ENCODE measurements at places on chromosomes 12 and 14.

DNA sequence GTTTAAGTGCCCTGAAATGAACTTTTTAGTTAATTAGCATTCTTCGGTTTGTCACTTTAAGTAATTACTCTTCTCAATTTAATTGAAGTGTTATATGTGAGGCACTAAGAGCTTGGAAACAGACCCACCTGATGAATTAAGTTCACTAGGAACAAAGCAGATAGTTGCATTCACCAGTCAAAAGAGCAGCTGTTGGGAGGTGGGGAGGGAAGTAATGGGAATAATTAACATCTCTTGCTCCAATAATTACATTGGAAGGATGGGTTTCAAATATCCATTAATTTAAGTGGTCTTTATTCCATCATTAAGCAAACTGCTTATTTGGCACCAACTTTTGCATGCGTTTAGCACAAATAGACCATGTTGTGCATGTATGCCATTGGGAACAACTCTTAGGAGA lies 667.2 kb downstream of the GALC start:
- DNase-seq = no peak

- DNase-seq = no peak
Observed at GRCh38 chr12:53486736-53487487, 12.3 kb downstream of the MAP3K12 start.

GRCh38 chr14:56461276-56462275 lies 118.0 kb upstream of the TMEM260 start:
- DNase-seq = no peak

GRCh38 chr14:38056270-38056669 lies 151.4 kb upstream of the SSTR1 start:
- no peak for DNase-seq

GRCh38 chr12:96401076-96401871 lies 1.0 kb upstream of the CDK17 start:
- no peak for DNase-seq

DNA sequence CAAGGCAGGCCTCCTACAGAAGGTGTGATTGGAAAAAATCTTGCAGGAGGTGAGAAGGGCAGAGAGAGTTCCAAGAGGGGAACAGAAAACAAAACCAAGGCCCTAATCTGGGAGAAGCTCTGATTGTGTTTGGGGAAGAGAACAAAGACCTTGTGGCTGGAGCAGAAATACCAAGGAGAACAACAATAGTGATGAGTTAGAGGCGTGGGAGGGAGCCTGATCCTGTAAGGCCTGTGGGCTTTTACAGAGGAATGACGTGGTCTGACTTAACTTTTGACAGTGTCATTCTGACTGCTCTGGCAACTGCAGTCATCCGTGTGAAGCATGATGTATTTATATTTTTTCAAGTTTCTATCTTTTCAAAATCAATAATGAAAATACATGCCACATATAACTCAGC lies 200.6 kb downstream of the ANO4 start:
- DNase-seq = no peak

- no peak for DNase-seq
Observed at GRCh38 chr12:58269476-58269875, 328.1 kb downstream of the ATP23 start.

GRCh38 chr14:95722525-95723190 lies 8.7 kb upstream of the TCL1A start:
- no peak for DNase-seq

- DNase-seq = no peak
Observed at GRCh38 chr14:23445773-23446172, 10.3 kb upstream of the MYH7 start.

DNA sequence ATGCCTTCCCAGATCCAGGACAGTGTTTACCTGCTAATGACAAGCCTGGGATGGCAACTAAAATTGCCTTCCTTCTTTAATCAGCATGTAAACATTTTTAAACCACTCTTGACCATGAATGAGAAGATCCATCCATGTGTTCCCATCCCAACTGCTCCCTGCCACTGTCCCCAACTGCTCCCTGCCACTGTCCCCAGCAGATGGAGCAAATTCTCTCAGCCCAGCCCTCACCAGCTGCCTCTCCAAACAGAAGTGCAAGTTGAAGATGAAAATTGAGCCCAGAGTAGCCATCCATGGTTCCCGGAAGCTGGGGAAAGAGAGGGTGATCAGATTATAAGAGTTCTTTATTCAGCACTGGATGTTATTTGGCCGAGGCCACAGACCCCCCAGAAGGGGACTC lies 133.1 kb downstream of the SLC15A4 start:
- no peak for DNase-seq

DNA sequence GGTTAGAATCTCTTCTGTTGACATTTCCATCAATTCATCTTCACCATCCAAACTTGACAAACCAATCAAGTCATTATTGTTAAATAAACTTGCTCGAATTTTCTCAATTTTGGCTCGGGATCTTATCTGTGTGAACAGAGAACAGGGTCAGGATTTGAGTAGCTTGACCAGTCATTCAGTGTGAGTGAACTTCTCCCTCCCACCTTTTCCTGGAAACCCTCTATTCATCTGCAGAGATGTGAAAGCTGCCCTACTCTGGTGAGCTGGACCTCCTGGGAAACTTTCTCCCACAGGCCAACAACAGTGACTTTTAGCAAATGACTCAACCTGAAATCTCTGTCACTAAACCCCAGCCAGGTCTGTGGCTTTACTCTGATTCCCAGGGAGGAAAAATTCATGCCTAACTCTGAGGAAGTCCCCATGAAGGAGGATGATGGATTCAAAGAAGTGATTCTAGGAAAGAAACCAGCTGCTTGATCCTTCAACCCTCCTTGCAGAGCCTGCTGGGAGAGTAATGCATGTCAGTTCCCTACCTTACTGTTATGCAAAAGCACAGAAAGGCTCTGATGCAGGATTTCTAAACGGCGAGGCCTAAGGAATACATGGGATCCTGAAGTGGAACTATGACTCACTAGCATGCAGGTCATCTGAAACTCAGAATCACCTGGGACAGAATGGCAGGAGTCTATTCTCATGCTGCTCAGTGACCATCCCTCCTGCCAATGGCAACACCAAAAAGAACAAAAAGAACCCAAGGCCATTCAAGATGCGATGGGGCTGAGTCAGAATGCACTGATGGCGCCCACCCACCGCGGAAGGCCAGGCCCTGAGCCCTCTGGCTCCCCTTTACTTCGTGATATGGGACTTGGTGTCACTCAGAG lies 58.0 kb downstream of the TRAFD1 start:
- DNase-seq = no peak

DNA sequence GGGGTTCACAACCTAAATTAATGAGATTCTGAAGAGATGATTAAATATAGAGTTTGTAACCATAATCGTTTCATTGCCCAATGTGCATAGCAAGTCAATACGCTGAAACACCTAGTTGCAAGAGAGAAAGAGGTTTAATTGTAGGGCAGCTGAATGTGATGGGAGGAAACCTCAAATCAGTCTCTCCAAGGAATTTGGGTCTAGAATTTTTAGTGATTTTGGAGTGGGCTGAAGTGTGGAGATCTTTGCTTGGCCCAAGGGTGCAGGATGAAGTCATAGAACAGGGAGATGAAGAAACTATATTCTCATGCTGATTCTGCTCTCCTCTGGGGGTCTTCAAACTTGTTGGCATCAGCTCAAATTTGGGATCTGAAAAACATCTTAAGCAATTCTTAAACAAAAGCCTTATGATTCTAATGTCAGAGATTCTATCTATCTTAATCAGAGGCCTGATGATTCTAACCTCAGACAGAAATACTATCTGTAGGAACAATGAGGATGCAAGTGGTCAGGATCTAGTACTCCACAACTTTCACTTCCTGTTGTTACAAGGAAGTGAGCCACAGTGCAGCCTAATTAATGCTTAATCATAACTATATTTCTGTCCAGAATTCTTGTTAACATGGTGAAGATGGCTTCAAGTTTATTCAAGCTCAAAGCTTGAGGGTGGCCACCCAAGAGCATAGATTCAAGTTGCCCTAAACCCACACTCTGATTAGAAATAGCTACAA lies 80.2 kb upstream of the FUT8 start:
- no peak for DNase-seq

GRCh38 chr12:97595426-97595831 lies 132.8 kb downstream of the RMST start:
- DNase-seq = no peak

- no peak for DNase-seq
Observed at GRCh38 chr14:75433631-75434071, 5.8 kb downstream of the JDP2 start.

GRCh38 chr12:75751769-75752471 lies 240.5 kb upstream of the KRR1 start:
- DNase-seq = no peak

DNA sequence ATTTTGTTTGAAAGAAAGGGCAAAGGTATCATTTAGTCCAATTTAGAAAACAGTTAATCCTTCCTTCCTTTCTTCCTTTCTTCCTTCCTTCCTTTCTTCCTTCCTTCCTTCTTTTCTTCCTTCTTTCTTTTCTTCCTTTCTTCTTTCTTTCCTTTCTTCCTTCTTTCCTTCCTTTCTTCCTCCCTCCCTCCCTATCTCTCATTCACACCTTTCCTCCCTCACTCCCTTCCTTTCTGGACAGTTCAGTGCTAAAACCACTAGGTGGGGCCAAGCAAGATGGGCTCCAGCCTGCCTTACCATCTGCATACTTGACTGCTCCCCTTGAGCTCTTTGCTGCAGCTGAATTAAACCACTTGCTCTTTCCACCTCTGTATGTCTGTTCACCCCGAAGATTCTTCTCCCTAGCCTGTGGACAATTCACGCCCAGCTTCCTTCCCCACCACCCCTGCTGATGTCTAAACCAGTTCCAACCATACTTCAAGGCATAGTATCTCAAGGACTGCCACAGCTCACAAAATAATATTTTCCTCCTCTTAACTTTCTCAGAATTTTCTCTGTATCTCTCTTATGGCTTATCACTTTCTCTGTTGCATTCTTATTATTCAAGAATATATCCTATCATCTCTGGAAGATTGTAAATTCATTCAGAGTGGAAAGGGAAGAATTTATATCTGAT lies 78.0 kb downstream of the DBX2 start:
- DNase-seq = peak; percentile 41

DNA sequence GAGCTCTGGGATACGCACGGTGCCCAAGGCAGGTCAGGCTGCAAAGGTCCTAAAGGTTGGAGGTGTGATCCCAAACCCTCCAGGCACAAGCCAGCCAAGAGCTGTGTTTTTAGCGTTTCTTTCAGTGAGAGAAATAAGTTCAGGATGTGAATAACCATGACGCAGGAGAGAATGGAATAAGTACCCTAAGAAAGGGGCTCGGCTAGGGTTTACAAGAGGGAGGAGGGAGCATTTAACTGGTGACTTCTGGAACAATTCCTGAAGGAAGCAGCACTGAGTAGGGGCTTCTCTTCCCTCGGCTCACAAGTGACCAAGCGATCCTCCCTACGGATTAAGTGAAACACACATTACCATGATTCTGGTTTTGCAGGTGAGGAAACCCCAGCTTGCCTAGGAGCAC lies 29.4 kb downstream of the SSH1 start:
- DNase-seq = no peak

DNA sequence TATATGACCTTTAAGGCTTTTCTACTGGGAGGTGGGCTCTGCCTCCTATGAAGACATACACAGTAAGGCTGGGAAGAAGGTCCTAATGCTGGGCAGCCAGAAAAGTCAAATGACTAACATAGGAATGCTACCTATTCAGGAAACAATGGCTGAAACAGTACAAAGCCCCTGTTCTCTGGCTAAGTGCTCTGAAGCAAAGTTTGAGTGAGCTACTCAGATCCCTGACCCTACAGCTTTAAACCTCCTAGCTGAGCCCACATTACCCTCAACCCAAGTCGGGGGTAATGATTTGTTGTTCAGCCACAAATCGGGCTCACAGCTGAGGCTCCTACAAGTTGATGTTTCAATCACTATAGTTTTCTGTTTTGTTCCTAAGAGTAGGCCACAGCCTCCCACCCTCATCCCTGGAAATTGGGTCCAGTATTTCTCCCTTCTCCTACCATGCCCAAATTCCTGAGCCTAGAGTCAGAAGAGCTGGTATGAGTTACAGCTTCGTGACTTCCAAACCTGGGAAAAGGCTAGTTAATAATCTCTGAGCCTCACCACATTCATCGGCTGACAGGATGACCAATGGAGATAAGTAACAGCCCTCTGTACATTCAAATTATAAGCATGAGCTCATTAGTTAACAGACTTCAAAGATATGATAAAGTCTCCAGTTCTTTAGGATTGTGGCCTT lies 46.5 kb downstream of the BTBD7 start:
- no peak for DNase-seq
